CD4-positive, alpha-beta T cell treated with Interleukin-15 for 4 hours (primary cell): ENCODE measurements at places on chromosomes 11 and 22.

DNA sequence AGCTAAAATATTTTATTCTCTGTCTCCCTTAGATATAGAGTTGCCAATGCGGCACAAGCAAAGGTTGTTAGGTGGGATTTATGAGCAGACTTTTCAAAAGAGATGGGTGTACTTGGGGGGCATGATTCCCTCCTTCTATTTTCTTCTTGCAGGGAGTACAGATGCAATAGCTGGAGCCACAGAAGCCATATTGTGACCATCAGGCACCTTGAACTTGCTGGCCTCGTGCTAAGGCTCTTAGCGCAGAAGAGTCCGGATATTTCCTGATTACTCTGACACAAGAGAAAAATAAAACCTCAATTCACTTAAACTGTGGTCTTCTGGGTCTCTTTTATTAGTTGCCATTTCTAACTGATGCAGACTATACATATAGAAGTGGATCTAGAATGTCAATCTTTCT is 547.4 kb downstream of the MIAT start:
- no peak for DNase-seq

GRCh38 chr11:134888821-134889220 is 476.8 kb upstream of the B3GAT1 start:
- no peak for DNase-seq

DNA sequence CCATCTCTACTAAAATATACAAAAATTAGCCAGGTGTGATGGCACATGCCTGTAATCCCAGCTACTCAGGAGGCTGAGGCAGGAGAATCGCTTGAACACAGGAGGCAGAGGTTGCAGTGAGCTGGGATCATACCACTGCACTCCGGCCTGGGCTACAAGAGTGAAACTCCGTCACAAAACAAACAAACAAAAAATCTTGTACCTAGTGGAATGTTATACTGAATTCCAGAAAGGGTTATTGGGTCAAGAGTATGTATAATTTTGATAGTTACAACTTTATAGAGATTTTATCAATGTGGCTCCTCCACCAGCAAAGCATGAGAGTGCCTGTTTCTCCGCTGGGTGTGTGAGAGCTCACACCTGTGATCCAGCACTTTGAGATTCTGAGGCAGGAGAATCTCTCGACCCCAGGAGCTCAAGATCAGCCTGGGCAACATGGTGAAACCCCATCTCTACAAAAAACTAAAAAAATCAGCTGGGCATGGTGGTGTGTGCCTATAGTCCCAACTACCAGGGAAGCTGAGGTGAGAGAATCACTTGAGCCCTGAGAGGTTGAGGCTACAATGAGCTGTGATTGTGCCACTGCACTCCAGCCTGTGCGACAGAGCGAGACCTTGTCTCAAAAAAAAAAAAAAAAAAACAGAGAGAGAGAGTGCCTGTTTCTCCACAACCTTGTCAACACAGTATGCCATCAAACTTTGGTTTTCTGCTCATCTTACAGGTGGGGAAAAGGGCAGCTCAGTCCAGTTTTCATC is 12.7 kb upstream of the FOLR1 start:
- DNase-seq = no peak

- no peak for DNase-seq
Observed at GRCh38 chr22:43377896-43378704, 33.7 kb upstream of the MPPED1 start.

- DNase-seq = peak; percentile 9
Observed at GRCh38 chr22:22110548-22111266, 128.1 kb upstream of the TOP3B start.

DNA sequence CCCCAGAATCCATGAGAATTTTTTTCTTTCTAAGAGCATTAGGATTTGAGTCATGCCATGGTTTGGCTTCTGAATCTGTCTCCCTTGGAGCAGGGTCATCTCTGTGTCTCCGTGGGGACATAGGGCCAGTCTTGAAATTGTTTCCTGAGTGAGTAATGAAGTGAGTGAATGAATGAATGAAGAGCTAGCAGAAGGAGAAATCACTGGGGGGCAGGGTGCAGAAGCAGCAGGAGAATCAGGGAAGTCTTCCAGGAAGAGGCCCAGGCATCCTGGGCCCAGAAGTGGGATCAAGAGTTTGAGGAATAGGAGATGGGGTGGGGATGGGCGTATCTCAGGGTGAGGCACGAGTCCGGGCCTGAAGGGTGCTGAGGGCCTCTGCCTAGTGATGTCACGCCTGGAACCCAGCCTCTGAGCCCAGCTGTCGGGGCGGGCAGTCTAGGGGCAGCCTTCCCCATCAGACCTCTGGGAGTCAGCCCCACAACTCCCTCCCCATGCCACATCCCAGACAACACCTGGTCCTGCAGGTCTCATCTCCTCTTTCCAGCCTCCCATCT is 12.5 kb upstream of the MGAT3 start:
- DNase-seq = no peak

- DNase-seq = no peak
Observed at GRCh38 chr11:63911440-63911839, 5.5 kb downstream of the RCOR2 start.

DNA sequence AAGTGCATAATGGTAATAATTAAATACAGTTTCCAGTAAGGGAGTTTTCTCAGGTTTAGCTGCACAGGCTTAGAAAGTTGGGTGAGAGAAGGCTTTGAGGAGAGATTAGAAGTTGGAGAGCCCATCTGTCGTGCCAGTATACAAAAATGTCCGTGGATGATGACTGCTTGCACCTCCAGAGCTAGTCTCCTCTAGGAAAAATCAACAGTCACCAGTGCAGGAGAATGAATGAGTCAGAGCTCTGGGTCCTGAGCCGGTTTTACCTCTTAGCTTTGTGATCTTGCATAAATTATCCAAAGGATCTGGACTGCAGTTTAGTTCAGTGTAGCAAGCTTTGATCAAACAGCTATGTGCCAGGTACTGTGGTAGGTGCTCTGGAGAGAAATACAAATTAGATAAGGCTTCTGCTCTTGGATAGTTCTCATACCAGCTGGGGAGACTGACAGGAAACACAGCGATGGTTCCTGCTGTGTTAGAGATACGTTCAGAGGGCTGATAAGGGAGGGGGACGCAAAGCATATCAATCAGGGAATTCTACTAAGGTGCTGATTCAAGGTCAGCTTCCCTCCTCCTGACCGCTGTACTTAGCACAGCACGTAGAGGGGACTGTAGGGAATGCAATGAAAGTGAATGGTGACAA is 125.9 kb downstream of the TEAD1 start:
- DNase-seq = no peak
